ENCODE measurements at places on chromosomes 7 and 10.

DNA sequence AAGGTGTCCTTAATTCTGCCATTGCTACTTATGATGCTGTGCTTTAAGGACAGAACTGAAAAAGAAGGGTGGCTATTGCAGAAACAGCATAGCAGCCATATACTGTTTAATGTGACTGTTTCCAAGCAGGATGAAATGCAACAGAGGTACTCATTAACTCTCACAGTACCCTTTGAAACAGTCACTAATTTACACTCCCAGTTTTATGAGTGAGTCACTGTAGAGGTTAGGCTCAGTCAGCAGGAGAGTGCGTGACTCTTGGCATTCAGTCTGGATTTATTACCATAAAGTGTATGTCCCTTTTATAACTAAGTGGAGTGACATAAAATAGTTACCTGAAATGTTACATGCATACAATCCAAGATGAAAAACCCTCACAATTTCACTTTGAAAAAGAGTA lies 27.7 kb downstream of the ALDH18A1 start:
- DNase-seq: no peak

DNA sequence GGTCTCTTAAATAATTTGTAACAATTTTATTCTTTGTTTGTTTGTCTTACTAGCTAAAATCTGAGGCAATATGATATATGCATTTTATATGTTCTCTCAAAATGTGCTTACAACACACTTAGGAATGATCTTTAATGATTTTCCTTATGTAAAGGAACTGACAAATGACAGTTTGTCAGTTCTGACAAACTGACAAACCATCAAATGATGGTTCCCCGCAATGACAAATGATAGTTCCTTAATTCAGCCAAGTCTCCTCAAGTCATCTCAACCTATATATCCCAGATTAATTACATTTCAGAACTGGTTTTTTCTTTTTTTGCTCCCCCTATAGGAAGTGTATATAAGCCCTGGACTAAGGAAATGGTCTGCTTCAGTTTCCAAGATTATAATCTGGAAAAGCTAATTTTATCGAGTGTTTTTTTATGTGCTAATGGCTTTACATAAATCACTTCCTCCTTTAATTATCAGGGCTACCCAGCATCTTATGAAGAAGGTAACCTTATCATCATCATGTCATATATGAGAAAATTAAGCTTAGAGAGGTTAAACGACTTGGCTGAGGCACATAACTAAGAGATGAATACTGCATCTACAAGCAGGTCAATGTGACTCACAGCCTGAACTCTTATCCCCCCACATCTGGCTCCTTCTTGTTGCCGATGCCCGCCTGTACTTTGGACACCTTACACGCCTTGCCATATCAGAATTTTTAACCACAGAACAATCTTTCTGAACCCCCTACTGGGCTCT lies 75.1 kb downstream of the RELN start:
- DNase-seq: no peak

GRCh38 chr10:109913306-109913892 lies 9.9 kb downstream of the XPNPEP1 start:
- no peak for DNase-seq

- no peak for DNase-seq
Observed at GRCh38 chr7:133389727-133390126, 136.8 kb downstream of the EXOC4 start.

DNA sequence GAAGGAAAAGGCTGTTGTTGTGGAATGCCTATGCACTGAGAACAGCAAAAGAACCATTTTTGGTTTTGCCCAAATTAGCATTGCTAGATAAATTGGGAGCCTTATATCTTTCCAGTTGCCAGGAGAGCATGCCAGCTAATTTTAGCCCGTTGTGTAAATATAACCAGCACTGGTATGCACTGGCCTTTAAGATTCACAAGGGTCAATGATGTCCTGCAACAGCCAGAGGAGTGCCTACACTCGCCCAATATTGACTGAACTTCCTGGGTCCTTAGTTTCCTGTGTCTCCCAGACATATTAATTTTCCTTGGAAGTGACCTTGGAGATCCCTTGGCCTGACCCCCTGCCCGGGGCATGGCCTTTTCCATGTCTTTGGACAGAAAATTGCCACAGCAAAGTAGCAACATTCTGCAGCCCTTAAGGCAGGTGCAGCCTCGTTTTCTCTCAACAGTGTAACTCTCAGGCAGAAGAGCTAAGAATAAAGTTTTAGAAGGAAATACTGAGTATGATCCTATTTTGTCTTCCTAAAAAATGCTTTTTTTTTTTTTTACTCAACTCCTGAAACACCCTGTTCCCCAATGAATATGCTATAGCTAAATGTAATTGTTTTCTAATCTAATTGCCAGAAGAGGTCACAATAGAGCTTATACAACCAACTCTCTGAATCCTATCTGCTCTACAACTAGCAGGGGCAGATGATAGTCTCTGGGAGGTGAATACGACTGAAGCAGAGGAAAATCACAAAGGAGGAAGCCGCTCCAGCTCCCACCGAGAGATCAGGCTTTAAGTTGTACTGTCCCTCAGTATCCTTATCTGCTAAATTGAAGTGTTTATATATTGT lies 131.9 kb upstream of the PCGF5 start:
- DNase-seq: no peak

DNA sequence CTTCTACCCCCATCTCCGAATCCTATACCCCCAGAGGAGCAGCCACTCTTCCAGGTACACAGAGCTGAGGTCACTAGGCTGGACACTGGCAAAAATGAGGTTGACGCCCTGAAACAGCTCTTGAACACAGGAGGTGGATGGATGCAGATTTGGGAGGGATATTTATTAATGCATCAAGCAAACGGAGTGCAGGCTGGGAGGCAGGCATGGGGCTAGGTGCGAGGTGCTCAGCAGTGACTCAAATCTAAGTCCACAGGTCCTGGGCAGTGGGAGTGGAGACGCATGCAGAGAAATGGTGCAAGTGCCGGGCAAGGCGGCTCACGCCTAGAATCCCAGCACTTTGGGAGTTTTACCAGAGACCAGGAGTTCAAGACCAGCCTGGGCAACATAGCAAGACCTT lies 11.0 kb downstream of the GUSB start:
- no peak for DNase-seq

DNA sequence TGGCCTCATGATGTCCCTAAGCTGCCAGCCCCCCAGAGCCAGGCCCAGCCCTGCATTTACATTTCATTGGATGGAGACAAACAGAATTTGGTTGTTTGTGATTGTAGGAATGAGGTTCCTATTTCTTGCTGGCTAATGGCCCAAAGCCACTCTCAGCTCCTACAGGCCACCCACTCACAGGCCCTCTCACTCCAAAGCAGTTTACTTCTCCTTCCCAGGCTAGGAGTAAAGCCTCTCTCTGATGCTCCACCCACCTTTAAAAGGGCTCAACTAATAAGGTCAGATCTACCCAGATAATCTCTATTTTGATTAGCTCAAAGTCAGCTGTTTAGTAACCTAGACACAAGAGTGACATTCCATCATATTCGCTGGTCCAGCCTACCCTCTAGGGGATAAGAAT lies 11.2 kb upstream of the CUZD1 start:
- no peak for DNase-seq

DNA sequence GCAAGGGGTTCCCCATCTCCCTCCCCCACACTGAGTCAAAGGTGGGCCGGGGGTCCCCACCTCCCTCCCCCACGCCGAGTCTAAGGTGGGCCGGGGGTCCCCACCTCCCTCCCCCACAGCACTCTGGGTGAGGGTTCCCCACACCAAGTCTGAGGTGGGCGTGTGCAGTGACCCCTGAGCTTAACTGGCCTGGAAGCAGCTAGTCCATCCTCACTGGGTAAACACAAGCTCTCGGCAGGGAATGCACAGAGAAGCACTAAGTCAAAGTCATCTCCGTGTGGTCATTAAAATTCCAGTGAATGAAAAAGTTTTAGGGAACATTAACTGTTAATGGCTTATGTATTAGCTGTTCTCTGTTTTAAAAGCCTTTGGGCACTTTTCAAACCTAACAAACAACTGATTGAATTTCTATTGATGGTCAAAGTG lies 43.7 kb upstream of the PRKAR1B start:
- DNase-seq: no peak

GRCh38 chr7:69782917-69783684 lies 184.8 kb downstream of the AUTS2 start:
- no peak for DNase-seq

DNA sequence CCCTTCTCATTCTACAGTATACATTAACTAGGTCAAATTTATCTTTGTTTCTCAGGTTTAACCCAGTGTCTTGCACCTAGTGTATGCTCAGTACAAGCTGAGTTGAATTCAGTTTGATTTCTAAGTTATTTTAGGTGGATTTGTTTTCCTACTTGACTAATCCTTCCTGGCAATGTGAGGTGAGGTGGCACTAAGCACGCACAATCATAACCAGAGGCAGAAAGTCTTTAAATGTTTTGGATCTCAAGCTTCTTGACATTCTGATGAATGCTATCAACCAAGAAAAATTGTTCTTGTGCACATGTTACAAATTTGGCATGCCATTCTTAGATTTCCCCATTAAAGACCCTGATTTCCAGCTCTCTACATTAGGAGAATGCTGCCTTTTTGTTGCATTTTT lies 3.2 kb downstream of the BZW2 start:
- DNase-seq: no peak

GRCh38 chr10:62121187-62121530 lies 147.5 kb downstream of the RTKN2 start:
- no peak for DNase-seq

- no peak for DNase-seq
Observed at GRCh38 chr10:20481054-20481453, 416.1 kb downstream of the NEBL start.

- DNase-seq: no peak
Observed at GRCh38 chr7:70684173-70684572, 447.8 kb upstream of the GALNT17 start.

DNA sequence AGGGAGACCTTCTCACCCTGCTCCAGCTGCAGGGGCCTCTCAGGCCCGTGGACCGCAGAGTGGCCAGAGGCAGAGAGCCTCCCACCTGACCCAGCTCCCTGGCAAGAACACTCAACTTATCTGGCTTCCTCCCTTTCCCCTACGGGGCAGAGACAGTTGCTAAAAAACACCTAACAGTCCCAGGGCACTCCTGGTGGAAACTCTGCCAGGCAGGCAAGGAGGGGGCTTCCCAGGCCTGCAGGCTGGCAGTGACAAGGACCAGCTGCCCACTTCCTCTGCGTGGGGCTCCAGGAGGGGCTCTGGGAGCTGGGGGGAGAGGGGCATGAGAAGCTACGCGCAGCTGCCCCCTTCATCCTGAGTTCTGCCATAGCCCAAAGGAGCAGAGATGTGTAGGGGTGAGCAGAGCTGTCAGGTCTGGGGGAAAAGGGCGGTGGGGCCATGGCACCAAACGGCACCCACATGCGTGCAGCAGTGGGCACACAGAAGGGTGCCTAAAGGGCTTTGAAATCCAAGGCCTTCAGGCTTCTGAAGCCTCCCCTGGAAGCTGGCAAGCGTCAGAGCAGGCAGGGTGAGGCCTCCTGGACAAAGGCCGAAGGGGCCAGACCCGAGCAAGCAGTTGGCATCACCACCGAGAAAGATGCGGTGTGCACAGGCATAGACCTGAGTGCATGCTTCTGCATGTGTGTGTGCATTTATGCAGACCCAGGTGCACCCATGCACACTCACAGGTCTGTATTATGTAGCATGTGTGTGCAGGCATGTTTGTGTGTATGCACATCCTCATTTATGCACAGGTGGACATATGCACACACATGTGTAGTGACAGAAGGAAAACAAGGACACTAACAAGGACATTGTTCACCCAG lies 14.4 kb downstream of the SPOCK2 start:
- no peak for DNase-seq

Measured in stimulated activated CD8-positive, alpha-beta memory T cell treated with anti-CD3 and anti-CD28 coated beads, Interleukin-15, amount 100 ng/mL, for 1 hour (primary cell).